ENCODE measurements at places on chromosomes 2 and 18. TPM values are rescaled to one million over a fixed set of nuclear protein-coding genes. Genes with fewer than 3 reads are reported as not detected.

- no peak for DNase-seq
Measured at GRCh38 chr2:159738509-159739390, 26.4 kb downstream of the MARCHF7 start.

DNA sequence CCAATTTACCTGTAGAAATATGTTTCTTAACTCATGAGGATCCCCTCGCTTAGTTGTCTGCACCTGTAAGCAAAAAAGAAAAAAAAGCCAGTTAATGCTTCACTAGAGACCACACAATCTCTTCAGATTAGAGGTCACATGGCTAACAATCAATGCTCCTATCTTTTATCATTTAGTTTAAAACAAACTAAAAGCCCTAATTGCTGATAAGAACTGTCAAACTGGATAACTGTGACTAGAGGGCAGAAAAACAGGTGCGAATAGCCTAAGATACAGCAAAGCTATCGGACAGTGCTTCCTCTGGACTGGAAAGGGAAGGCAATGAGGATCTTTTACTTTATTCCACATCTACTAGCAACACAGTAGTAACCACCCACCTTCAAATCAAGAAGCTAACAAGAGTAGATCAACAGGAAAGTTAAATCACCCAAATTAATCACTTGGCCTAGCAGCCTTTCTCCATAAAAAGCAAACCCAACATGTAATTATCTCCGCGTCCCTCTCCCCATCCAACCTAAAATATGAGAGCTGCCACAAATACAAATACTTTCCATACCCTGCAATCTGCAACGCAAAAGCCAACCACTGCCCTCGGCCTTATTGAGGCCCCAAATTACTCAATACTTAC lies 734 bp downstream of the SLC25A12 start:
- peak; percentile 0 for DNase-seq

DNA sequence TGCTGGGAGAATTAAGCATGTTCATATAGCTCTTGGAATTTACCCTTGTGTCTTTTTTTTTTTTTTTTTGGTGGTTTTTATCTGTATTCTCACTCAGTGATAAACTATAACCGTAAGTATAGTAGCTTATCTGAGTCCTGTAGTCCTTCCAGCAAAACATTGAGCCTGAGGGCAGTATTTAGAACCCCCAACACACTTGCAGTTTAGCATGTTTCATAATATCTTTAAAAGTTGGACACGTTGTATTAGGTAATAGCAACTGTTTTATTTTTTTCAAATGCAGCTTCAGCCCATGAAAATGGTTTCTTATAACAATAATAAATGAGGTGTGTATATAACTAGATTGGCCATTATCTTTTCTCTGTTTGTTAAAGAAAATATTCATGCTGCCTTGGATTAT lies 603.5 kb upstream of the HS6ST1 start:
- DNase-seq = no peak

GRCh38 chr2:120857422-120857821 lies 121.8 kb downstream of the GLI2 start:
- no peak for DNase-seq

- DNase-seq = no peak
Measured at GRCh38 chr2:179850188-179850587, 11.2 kb downstream of the ZNF385B start.

CFAP221 gene
- 30.2 TPM for polyA plus RNA-seq

GRCh38 chr2:128279009-128279408 lies 39.7 kb downstream of the HS6ST1 start:
- no peak for DNase-seq

DNA sequence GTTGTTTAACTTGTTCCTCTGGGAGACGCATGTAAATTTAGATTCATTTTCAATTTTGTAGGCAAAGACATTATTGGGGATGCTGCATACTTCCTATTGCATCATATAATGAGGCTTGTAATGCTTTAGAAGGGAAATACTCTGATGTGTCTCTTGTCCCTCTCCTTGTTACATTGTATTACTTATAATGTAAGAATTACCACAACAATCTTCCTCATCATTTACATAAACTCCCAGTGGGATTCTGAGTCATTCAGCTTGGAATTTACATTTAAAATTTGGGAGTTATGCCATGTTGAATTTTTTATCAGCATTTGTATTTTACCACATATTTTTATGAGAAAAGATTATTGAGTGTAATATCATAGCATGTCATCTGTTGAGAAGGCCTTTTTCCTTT lies 963.4 kb upstream of the NRXN1 start:
- DNase-seq = no peak

Data from renal pelvis (tissue), 12 donors.